Amygdala (tissue), 56 donors: ENCODE measurements at places on chromosomes 7 and 10.
A peak's percentile ranks its signal among the peaks of the same experiment; 100 is the strongest.

DNA sequence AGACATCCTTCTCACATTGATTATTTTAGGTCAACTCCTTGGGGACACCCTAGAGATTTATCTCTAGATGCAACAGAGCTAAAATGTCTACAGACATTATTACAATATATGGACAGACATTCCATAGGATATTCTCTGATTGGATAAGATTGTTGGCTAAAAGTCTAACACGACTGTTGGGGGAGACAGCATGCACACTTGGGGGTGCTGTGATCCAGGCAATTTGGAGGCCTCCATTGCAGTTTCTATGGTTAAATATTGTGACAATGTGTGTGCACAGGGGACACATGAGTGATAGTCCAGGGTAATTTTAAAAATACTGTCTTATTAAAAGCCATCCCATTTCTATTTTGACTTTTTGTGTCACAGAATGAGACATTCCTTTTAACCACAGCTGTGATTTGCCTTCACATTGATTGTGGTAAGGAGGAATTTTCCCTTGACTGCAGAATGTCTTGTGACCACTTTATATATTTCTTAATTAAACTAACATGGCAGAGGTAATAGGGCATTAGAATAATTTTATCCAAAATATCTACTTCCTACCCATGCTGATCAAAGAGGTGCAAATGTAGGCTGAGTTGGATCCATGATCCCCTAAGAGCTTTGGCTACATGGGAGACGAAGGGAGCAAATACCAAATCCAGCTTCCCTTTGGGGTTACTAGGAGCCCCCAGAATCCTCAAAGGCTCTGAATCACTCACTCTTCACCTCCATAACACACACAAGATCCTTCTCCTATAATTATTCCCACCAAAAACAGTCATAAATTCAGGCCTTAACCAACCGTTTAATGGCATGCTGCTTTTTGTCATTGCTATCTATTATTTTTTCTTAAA, 7.3 kb downstream of the TFPI2 start:
- DNase-seq = no peak

DNA sequence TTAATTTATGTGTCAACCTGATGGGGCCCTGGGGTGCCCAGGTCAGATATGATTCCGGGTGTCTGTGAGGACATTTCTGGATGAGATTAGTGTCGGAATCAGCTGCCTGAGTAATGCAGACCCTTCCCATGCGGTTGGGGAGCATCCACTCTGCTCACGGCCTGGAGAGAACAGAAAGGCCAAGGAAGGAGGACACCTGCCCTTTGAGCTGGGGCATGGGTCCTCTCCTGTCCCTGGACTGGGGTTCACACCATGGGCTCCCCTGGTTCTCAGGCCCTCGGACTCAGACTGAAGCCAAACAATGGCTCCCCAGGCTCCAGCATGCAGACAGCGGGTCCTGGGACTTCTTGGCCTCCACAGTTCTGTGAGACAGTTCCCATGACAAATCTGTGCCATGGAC, 94.3 kb downstream of the BMS1 start:
- DNase-seq = no peak

DNA sequence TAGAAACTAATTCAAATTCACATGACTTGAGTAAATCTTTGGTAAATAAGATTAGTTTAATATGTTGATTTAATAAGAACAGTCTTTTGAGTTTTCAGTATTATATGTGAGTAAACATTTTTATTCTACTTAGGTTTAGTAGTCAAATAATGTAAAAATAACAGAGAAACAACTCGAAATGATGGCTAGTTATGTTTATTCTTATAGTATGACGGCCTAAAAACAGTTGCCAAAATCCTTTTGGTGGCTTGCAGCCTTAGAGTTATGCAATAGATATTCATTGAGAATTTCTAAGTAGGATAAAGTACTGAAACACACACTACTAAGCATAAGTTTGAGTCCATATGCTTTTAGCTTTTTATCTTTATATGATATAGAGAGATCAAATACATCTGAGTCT, 184.8 kb downstream of the GNAI1 start:
- DNase-seq = no peak

- peak; percentile 48 for DNase-seq
Observed at GRCh38 chr10:35643151-35644049, 1.3 kb upstream of the FZD8 start.

DNA sequence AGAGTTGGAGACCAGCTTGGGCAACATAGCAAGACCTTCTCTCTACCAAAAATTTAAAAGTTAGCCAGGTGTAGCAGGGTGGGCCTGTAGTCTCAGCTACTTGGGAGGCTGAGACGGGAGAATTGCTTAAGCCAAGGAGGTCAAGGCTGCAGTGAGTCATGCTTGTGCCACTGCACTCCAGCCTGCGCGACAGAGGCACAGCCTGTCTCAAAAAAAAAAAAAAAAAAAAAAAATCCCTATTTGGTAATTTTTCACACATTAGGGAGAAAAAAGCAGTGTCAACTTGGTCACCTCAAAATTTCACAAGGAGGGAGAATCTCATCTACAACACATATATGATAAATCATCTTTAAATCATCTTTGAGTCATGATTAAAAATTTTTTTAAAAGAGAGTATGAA, 6.4 kb upstream of the ZNF398 start:
- DNase-seq = no peak

DNA sequence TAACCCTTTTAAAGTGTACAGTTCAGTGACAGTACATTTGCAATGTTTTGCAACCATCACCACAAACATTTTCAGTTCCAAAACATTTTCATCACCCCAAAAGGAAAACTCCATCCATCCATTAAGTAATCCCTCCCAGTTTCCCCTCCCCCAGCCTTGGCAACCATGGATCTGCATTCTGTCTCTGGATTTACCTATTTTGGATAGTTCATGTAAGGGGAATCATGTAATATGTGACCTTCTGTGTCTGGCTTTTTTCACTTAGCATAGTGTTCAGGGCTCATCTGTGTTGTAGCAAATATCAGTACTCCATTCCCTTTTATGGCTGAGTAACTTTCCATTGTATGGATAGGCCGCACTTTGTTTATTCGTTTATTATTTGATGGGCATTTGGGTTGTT, 13.0 kb downstream of the PALD1 start:
- DNase-seq = no peak

GRCh38 chr10:8312079-8312478, 257.6 kb downstream of the GATA3 start:
- no peak for DNase-seq

- no peak for DNase-seq
Observed at GRCh38 chr10:101858723-101859500, 15.3 kb upstream of the KCNIP2 start.

DNA sequence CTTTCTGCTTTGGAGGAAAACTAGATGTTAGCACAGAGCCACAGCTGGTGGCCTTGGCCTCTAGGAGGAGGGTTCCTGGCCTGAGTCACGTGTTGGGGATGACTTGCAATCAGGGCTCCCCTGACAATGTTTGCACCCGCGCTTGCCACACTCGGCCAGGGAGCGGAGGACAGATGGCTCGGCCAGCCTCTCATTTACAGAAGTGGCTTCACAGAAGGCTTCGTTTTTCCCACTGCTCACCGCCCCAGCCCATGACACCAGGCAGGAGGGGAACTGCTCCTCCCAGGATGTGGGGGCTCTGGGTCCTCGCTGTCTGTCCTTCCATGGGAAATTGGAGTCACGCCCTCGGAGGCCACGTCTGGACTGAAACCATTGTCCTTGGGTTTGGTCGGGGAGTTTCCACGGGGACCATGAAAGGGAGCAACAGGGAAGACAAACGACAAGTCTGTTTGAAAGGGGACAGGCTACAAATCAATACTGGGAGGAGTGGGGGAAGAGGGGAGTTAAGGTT, 49.6 kb upstream of the UBE3C start:
- no peak for DNase-seq

DNA sequence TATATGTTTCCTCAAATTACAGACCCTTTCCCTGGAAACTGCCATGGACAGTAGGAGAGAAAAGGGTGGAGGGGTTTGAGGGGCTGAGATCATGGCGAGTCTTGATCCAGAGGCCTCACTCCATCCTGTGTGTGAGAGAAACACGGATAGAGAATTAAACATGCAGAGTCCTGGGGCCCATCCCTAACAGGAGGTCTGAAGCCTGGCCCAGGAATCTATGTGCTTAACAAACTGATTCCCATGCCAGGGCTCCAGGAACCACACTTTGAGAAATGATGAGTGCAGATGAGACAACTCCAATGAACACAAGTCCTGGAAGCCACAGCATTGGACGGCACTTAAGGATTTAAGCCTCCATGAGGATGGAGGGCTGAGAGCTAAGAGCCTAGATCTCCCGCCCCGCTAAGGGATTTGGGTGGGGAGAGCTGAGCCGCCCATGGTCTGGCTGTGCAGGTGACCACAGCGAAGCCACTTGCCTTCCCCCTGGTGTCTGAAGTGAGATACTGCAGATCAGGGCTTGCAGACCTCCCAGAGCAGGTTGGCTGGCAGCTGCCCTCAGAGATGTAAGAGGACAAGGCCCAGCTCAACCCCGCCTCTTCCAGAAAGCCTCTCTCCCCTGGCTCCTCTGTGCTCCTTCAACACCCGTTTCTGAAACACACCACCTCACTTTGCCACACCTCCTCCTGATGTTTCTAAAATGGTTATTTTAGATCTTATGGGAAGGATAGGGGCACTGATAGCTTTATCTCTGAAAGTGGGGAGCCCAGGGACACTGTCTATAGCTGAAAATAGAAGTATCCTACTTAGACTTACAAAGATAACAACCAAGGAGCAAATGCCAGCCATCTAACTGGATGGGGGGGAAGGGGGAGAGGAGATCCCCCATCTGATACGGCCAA, 24.8 kb upstream of the EIF5AL1 start:
- DNase-seq = no peak

- no peak for DNase-seq
Observed at GRCh38 chr7:134941185-134941900, 45.0 kb upstream of the AGBL3 start.

DNA sequence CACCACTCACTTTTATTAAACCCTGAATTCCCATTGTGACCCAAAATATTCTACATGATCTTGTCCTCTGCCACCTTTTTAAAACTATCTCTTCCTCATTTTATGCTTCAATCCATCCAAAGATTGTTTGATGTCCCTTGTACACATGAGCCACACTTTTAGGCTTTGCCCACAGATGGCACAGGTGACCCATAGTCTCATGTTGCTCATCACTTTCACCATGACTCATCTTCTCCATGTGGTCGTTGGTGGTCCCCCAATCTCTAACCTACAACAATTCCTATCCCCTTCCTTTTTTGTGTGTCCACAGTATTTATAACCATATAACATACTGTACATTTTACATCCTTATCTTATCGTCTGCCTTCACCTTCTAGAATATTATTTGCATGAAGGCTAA, 271.5 kb upstream of the ZWINT start:
- no peak for DNase-seq

- DNase-seq = no peak
Observed at GRCh38 chr10:131806646-131807317, 94.0 kb upstream of the PPP2R2D start.

- DNase-seq = no peak
Observed at GRCh38 chr10:102962267-102962666, 44.2 kb downstream of the CNNM2 start.

GRCh38 chr7:431658-432111, 88.0 kb downstream of the PDGFA start:
- DNase-seq = peak; percentile 52

DNA sequence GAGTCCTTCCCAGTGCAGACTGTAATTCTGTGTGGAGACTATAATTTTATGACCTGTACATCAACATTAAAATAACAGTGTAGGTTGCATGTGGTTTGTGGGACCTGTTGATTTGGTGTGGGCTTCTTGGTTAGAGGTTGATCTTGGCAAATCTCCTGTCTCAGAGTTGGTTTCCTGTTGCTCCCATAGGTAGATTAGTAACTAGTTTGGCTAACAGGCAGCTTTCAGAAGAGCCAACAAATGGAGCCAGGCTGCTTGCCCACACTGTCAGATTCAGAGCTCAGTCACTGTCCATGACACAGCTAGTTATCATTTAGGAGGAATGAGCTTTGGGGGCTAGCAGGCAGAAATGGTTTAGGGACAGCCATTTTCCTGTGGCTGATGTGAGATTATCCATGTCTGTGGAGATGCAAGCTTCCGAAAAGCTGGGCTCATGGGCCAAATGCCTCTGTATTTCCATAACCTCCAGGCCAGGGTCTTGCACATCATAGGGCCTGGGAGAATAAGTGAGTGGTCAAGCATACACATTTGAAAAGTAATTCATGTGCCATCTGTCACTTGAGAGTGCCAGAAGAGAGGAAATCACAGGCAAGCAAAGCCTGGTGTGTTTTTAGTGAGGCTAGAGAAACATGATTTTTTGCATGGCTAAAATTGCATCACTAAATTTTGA, 33.4 kb downstream of the CCM2 start:
- no peak for DNase-seq
